ENCODE measurements at places on chromosomes 13 and 19.

DNA sequence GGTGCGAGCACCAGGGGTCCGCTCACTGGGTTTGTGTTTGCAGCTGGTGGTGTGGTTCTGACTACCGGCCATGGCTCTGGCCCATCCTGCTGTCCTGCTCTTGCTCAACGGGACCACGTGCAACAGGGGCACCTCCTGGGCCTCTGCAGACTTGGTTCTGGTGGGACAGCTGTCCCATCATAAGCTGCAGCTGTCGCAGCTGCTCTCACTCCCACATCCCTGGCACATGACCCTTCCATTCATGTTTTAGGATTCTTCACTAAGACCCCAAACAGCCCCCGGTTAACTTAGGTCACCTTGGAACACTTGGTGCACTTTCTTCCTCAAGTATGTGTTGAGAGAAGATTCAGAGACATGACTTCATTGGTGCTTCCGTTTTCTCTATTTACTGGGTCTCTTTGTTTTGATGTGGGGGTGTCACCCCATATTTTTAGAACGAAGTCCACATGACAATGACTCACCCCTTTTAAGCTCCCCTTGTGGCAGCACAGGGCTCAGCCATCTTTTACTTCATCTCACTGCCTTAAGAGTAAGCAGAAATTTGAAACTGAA, 68.4 kb upstream of the ARHGEF7 start:
- no peak for DNase-seq

DNA sequence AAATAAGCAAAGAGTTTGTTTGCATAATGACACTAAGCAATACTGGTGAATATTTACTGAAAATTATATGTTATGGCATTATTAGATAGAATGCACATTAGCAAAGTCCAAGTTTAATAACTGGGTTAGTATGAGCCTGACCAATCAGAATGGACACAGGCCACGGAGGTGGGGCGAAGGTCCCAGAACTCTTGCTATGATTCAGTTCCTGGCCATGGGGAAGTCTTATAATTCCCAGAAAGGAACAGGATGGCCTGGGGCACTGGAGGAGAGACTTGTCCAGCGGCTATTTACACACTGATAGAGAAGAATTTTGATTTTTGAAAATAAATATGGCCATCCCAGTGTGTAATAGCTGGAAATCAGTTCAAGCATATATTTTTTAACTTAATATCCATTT, 372.0 kb downstream of the EFNB2 start:
- DNase-seq: no peak

DNA sequence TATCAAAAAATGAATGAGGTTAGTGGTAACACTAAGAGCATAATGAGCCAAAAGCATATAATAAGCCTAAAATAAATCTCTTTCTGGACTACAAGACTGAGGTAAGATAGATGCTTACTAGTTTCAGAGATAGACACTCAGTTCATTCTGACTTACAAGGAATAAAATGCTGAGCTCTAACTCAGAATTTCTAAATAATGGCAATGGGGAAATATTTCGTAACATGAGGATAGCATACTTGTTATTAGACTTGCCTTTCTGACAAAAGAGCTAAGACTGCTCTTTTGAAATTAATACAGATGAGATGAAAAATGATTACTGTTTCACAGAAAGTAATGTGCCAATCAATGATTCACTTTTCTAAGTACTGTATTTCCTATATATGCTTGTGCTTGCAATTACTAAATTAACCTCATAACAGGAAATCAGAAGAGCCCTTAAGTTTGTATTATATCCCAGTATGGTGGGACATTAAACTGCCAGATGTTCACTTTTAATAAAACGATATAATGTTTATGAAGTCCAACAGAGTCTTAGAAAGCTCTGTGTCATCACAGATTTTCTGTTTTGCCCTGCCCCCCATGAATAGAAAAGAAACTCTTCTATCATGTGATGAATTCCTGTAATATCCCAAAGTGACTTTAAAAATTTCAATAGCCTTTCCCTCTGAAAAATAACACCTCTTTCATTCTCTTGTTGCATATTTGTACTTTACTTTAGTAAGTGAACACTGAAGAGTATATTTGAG, 2771.0 kb upstream of the PCDH20 start:
- DNase-seq: no peak

DNA sequence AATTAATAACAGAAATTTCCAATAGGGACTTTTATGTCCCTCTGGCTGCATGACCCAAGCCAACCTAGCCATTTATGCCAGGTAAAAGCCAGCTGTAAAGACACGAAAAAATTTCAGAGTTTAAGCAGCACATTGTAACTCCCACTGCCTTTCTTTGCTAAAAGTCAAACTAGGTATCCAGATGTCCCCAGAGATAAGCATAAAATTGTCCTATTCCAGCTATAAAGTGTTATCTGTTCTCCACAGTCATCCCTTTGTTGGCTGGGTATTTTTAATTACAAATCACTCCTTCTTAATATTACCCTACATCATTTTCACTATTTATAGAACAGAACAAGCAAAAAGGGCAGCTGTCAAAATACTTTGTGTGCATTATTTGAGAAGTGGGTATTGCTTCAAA, 3.2 kb upstream of the ZNF154 start:
- no peak for DNase-seq

- peak; percentile 23 for DNase-seq
Measured at GRCh38 chr13:111005364-111005763, 90.5 kb upstream of the ANKRD10 start.

DNA sequence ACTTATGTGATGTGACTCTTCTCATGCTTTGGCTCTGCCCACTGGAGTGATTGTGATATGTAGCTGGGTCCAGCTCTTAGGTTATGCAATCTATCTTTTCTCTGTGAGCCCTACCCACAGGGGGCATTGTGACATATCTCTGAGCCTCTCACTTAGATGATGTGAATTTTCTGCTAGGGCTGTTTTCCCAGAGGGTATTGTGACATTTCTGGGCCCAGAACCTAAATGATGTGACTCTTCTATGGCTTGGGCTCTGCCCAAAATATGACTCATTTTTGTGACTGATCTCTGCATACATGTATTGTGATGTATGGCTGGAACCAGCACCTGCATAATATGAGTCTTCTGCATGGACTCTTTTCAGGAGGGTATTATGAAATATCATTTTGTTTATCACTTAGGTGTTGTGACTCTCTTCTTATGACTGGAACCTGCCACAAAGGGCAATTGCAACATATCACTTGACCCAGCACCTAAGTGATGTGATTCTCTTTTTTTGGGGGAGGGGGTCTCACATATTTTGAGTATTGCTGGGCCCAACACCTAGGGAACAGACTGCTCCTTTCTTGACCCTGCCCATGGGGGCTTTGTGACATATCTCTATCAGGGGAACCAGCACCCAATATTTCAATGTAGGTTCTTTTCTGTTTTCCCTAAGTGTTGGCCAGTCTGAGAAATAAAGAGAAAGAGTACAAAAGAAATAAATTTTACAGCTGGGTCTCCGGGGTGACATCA, 12.1 kb upstream of the ZNF254 start:
- no peak for DNase-seq

DNA sequence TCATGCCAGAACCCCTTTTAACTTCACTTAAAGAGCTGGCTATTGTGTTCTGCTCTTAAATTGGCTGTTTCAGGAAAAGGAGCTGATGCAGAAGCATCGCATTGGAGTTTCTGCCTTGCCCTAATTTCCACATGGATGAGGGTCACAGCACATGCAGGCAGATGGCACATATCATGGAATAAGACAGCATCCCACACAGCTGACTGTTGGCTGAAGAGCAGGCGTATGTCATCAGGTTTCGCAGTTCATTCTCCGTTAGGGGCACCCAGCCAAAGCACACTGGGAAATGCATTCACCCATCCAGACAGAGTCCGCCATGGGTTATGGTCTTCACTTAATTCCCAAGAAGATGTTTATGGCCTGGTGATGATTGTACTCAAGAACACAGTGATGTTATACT, 572.5 kb downstream of the LIG4 start:
- DNase-seq: no peak

DNA sequence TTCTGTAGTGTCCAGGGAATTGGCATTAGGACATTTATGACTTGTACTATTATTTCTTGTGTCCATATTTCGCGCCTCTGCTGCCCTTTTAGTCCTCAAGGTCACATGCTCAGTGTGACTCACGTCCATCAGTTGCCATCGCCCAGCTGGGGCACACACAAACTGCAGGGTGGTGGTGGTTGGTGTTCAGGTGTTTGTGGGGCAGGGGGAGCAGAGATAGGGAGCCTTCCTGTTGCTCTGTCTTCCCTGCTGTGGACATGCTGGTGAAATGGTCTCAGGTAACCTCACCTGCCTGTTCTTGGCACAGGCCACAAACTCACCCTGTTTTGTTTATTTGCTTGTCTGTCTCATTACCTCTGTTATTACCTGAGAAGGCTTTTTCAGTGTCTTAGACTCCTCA, 22.4 kb downstream of the PRR12 start:
- peak; percentile 53 for DNase-seq

- no peak for DNase-seq
Measured at GRCh38 chr13:29905845-29906244, 55.4 kb upstream of the UBL3 start.

- DNase-seq: no peak
Measured at GRCh38 chr13:43289470-43290255, 266.3 kb downstream of the DNAJC15 start.

DNA sequence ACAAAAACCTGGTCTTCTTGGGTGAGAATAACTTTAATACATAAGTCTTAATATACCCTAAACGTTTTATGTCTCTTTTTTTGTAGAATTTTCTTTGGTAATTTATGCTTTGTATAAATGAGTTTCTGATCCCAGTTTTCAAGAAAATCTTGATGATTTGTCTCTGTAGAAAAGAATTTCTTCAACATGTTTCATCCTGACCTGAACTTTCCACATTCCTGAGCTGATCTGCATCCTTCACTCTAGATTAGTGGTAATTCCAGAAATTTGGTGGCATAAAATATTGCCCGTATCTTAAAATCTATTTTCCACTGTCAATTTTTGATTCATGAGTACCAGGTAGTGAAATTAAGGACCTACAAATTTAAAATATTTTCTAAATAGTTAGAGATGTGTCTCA, 16.3 kb downstream of the ZNF714 start:
- no peak for DNase-seq
